ENCODE measurements at places on chromosomes 6 and 20. TPM values are rescaled to one million over a fixed set of nuclear protein-coding genes. Genes with fewer than 3 reads are reported as not detected.

The LY6G6C gene
- not detected for total RNA-seq

The ZNF311 gene
- 1.4 TPM for total RNA-seq

The PXDC1 gene
- 67.3 TPM for total RNA-seq

The MEP1A gene
- 748 TPM for total RNA-seq

The HUS1B gene
- 3.1 TPM for total RNA-seq

The MCCD1 gene
- not detected for total RNA-seq

The OR12D3 gene
- not detected for total RNA-seq

The PPP1R16B gene
- 7.8 TPM for total RNA-seq

The SS18L1 gene
- 23.7 TPM for total RNA-seq

The TFAP2C gene
- total RNA-seq: not detected

The ETV7 gene
- total RNA-seq: 11.4 TPM

The DSP gene
- total RNA-seq: 163 TPM

The POU5F1 gene
- 62.1 TPM for total RNA-seq

The PRPH2 gene
- 9.9 TPM for total RNA-seq

The TNNC2 gene
- 3.5 TPM for total RNA-seq

The TMEM244 gene
- not detected for total RNA-seq

DNA sequence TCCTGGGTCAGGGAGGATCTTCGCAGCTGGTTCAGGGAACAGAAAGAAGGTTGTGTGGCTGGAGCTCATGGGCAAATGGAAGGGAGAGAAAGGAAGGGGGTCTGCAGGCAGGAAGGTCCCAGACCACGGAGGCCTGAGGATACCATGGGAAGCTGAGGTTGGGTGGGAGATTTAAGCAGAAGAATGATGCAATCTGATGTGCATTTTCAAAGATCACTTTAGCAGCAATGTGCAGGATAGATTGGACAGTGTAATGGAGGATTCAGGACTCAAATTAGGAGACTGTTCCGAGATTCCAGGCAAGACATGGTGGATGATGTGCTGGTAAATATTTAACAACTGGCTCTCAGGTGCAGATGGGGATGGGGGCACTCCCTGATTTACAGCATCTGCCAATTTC lies 5.8 kb upstream of the RRBP1 start:
- DNase-seq: no peak

DNA sequence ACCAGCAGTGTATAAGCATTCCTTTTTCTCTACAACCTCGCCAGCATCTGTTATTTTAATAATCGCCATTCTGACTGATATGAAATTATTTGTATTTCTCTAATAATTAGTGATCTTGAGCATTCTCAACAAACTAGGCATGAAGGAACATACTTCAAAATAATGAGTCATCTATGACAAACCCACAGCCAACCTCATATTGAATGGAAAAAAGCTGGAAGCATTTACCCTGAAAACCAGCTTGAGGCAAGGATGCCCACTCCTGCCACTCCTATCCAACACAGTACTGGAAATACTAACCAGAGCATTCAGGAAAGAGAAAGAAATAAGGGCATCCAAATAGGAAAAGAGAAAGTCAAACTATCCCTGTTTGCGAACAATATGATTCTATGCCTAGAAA lies 390.6 kb upstream of the ID4 start:
- no peak for DNase-seq

DNA sequence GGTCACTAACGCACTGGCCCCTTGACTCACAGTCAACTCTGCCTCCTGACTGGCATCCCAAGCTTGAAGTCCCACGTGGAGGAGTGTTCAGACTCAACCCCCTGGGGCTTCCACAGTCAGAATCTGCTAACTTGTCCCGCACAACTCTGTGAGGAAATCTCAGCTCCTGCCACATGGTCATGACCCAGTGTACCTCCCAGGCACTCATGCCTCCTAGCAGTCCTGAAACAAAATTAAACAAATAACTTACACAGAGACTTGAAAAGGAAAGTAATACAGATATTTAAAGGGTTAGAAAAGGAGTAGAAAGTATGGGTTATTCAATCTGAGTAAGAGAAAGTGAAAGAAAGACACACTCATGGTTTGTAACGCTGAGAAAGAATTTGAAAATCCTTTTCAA lies 134.9 kb downstream of the GMDS start:
- no peak for DNase-seq

DNA sequence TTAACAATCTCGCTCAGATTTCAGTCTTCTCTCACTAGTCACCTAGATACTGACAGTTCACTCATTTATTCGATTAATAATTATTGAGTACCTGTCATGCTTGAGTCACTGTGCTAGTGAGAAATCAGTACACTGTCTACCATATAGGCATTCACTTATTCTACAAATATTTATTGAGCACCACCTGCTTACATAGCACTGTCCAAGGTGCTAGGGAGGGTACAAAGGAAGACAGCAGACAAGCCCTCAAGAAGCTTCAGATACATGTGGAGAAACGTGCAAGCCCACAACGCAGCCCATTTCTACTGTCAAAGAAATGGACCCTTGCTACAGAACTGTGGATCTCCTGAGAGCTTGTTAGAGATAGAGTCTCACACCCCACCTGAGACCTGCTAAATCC lies 85.1 kb upstream of the SNAP25 start:
- no peak for DNase-seq

- DNase-seq: no peak
Measured at GRCh38 chr20:51510169-51510568, 32.4 kb downstream of the NFATC2 start.

GRCh38 chr6:32046450-32047083 lies 8.4 kb downstream of the CYP21A2 start:
- DNase-seq: no peak

DNA sequence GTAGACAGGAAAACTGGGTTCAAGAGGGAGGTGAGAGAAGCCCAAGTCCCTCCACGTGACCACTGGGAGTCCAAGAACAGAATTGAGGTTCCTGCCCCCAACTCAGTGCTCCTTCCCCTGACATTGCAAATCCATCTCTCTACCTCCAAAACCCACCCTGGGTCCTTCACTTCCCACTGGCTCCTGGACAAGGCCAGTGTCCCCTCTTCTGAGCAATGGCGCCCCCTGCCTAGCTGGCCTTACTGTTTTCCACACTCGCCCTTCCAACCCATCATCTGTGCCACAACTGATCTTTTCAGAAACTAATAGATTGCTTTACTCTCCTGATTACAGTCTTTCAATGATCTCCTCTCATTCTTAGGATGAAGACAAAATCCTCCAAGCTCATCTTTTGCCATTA lies 200.3 kb downstream of the ANKRD60 start:
- no peak for DNase-seq

- DNase-seq: no peak
Measured at GRCh38 chr6:80676386-80676785, 569.9 kb downstream of the BCKDHB start.

GRCh38 chr6:129889580-129889979 lies 28.5 kb upstream of the TMEM244 start:
- DNase-seq: no peak

GRCh38 chr6:90730151-90730673 lies 143.3 kb upstream of the MAP3K7 start:
- DNase-seq: no peak

GRCh38 chr6:131730264-131730663 lies 19.4 kb upstream of the CTAGE9 start:
- no peak for DNase-seq

DNA sequence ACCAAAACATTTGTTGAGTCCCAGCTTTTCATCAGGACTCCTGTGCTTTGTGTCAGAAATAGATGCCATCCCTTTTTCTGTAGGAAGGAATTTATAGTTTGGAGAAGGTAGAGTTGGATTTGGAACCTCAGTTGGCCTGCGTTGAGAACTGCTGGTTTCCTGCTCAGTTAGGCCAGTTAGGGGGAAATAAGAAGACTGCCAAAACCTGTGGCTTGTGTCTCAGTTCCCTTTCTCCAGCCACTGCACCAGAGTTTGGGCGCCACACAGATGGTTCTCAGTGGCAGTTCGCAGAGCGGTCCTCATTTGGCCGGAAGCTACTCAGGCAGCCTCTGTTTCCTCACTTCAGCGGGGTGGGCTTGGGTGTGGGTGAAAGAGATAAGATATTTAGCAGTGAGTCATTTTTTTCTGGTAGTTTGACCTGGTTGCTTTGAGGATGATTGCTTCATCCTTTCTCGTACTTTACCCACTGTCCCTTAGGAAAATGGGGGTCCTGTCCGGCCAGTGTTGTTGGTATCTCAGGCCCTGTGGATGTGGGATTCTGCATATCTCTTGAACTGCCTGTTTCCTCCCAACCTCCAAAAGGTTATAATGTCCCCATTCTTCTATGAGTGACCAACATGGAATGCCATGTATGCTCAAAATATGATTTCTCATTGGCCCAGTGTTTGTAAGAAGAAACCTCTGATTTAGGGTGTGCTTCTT lies 53.7 kb downstream of the JARID2 start:
- peak; percentile 85 for DNase-seq

- no peak for DNase-seq
Measured at GRCh38 chr20:16861708-16862107, 113.5 kb downstream of the OTOR start.

DNA sequence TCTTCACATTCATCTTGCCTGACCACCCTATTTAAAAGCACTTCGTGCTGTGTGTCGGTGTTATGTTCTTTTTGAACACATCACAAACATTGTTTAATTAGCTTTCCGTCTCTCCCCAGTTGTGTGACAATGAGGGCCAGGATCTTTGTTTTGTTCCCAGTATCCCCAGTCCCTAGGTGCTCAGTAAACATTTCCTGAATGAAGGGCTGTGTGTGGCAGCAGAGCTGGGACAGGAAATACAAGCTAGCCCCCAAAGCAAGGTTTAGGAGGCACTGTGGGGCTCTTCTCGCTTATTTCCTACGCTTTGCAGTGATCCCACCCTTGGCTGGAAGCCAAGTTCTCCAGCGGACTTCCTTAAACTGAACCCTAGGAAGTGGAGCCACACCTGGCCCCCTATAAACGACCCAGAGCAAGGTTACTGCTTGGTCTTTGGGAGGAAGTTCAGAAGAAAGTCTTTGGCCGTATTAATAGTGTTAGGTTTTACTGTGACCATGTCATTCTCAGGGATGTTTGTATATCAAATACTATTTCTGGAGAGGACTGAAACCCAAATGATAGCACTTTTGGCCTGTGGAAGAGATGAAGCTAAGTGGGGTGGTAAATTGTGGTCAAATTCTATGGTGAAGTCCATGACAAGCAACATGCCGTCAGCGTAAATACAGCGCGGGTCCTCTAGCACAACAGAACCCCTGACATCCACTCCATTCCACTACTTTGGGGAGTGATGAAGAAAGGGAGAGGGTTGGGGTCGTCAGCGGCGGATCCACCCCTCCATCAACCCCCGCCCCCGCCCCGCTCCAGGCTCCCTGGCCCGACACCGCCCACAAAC lies 570 bp upstream of the FANCE start:
- no peak for DNase-seq

GRCh38 chr6:71681234-71681867 lies 205.0 kb upstream of the RIMS1 start:
- DNase-seq: no peak

DNA sequence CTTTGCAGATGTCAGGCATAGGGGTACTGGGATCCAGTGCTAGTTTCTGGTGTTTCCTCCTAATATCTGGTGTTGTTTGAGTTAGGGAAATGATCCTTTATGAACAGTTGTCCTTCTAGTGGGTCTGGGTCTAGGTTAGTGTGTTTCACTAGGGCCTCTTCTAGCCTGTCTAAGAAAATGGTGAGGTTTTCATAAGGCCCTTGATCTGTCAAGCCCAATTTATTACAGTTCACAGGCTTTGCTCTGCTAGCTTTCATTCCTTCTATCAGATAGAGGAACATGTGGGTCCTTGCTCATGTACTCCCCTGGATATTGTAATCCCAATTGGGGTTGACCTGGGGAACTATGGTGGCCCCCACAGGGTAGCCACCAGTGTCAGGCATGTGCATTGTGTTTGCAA lies 2.8 kb downstream of the ERVFRD-1 start:
- DNase-seq: no peak

- no peak for DNase-seq
Measured at GRCh38 chr20:41395667-41396664, 29.3 kb upstream of the EMILIN3 start.

- DNase-seq: no peak
Measured at GRCh38 chr20:22408521-22409402, 175.6 kb downstream of the FOXA2 start.

GRCh38 chr6:134607411-134607810 lies 289.5 kb upstream of the SGK1 start:
- no peak for DNase-seq

DNA sequence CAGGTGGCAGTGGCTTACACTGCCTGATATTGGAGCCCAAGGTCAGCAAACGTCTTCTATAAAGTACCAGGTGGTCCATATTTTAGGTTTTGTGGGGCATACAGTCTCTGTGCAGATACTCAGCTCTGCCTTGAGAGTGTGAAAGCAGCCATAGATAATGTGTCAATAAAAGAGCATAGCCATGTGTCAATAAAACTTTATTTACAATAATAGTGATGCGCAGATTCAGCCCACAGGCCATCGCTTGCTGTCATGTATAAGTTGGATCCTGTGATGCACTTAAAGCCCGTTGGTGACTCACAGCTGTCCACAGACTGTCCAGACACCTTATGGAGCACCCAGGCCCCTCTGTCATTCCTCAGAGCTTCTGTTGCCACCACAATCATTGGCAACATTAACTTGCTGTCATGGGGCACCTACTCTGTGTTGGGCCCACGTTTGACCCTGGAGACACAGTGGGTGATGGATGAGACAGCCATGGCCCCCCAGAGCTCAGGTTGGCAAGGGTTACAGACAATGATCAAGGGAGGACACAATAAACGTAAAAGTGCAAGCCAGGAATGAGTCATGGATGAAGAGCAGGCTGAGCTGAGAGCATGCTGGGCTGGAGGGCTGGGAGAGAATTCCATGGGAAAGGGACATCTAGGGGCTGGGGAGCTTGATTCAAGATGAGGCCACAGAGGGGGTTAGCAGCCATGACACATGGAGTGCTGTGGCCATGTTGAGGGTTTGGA lies 173.6 kb downstream of the TAF4 start:
- no peak for DNase-seq

DNA sequence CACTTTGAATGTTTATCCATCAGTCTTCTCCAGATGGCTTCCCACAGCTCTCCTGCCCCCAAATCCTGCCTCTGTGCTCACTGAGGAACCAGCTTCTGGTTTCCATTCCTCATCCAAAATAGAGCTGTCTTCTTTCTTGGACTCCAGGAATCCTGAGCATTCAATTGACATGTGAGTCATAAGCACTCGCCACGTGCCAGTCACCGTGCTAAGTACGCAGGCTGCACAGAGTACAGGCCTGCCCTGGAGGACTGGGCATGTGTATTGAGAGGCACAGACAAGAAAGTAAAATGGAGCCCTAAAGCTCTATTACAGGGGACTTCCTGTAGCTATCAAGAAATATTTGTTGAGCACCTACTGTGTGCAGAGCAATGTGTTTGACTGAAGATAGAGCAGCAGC lies 39.7 kb upstream of the LRFN2 start:
- DNase-seq: no peak

GRCh38 chr6:158608221-158608620 lies 36.3 kb downstream of the DYNLT1 start:
- DNase-seq: peak; percentile 25

- no peak for DNase-seq
Measured at GRCh38 chr6:56890066-56890465, 64.8 kb upstream of the BEND6 start.

- peak; percentile 62 for DNase-seq
Measured at GRCh38 chr6:160766989-160767646, 65.1 kb downstream of the PLG start.

Measured in Peyer's patch (tissue), 4 donors.